Left lung (tissue), 14 donors: ENCODE measurements at places on chromosomes 3 and 15. TPM values are rescaled to one million over a fixed set of nuclear protein-coding genes. Genes with fewer than 3 reads are reported as not detected.

The EPHA3 gene
- 10.4 TPM for polyA plus RNA-seq

The FEZF2 gene
- not detected for polyA plus RNA-seq

GRCh38 chr15:51497806-51498205, 124.8 kb downstream of the DMXL2 start:
- DNase-seq: no peak

DNA sequence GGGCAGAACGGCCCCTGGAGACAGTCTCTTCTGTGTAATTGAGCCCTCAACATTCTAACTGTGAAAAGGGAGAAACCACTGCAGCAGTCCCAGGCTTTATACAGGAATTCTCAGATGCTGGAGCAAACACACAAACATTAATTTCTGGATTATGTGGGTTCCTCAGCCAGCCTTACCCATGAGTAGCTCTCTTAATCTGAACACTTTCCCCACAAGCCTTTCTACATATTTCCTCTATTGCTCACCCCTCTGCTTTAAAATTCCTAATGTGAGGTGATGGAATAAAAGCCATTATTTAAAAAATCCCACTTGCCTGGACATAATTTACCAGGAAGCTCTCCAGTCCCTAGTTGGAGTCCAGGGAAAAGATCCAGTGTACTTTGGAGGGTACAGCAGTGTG, 139.0 kb downstream of the CTNNB1 start:
- no peak for DNase-seq

DNA sequence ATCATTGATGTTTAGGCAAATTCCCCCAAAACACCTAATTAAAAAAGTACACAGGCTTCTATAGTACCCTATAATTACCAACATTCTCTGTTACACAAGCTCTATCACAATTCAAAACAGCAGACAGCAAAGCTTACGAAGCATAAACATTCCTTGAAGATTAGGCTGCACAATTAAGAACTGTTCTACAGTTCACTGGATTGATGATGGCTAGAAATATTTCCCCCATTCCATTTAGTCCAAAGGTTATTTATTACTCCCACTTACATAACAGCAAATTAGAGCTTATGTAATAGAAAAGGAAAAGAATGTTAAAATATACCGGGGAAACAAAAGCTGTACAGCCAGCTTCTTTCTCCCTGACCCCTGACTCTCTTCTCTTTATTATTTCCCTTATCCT, 49.3 kb downstream of the UACA start:
- DNase-seq: peak; percentile 42

GRCh38 chr15:68430471-68431036, 1.4 kb downstream of the ITGA11 start:
- no peak for DNase-seq

- DNase-seq: no peak
These were observed 11.4 kb upstream of the C3orf22 start for GRCh38 chr3:126570103-126570541.

DNA sequence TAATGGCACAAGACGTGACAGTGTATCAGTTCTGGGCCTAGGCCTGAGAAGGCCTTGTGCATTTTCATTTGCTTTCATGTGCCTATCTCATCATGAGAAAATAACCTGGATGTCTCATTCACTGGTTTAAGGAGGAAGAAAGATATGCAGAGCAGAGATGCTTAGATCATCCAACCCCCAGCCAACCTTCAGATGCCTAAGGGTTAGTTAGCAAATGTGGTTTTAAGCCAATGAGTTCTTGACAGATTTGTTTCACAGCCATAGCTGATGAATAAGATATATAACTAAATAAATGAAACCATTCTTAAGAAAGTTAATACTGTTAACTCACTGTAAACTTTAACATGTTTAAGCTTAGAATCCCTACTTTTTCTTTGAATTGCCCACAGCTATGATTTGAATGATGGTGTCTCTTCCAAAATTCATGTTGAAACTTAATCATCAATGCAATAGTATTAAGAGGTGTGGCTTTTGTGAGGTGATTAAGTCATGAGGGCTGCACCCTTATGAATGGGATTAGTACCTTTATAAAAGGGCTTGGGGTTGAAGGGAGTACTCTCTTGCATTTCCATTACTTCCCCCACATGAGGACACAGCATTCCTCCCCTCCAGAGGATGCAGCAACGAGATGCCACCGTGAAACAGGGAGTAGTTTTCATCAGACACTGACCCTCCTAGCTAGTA, 324.6 kb upstream of the TBC1D5 start:
- no peak for DNase-seq

DNA sequence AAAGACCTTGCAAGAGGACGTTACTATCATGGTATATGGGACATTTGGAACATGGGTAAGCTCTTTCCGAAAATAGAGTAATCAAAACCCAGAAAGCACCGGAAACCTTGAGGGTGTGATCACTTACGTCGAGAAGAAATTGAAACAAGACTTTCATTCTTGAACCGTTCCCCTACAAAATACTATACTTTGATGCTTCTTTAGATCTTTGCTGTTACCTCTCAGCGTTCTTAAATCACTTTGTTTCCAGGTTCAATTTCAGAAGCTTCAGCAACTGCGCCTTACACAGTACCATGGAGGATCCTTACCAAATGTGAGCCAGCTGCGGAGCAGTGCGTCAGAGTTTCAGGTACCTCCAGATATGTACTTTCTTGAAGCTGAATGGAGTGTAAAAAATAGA, 10.1 kb downstream of the CRTC3 start:
- DNase-seq: no peak
